ENCODE measurements at places on chromosomes 6 and 20. TPM values are rescaled to one million over a fixed set of nuclear protein-coding genes. Genes with fewer than 3 reads are reported as not detected.

The SGK2 gene
- 1.3 TPM for total RNA-seq

The SPO11 gene
- total RNA-seq = not detected

The EBF4 gene
- total RNA-seq = 5.5 TPM

The HMGN4 gene
- 92.5 TPM for total RNA-seq

The OR2H1 gene
- total RNA-seq = not detected

DNA sequence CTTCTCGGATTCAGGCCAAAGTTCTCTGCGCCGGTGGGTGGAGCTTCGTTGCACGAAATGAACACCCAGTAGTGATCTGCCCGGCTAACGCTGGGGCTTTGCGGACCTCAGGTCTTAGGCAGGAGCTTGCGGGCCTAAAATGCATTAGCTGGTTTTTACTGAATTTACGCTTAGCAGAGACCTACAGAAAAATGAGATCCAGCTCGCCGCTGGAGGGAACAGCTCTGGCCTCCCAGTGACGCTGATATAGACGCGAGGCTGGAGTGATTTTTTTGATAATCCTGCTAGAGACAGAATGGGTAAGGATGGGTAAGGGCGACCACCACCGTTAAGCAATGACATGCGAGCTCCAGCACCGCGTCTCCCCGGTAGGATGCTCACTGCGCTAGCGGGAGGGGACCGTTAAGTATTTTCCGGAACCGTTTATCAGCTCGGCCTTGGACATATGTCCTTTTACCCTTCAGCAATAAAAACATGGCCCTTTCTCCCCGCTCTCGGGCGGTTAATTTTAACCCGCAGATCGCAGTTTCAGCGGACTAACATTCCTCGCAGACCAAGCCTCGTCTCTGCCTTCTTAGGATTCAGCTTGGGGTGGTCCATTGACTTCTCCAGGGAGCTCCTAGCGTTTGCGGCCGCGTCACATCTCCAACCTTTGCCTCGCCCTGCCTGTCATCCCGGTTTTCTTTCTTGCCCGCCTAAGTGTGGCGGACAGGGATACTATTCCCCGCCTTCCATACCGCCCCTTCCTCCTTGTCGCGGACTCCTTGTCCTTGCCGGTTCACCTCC lies 109.3 kb downstream of the GPX5 start:
- no peaks in the 10 kb centered on the region for H3K36me3 ChIP-seq
- no peak for DNase-seq
- no peak overlapping the region for H3K27ac ChIP-seq
- no peak overlapping the region for H3K4me3 ChIP-seq
- H3K4me1 ChIP-seq = no peaks in the 10 kb centered on the region

DNA sequence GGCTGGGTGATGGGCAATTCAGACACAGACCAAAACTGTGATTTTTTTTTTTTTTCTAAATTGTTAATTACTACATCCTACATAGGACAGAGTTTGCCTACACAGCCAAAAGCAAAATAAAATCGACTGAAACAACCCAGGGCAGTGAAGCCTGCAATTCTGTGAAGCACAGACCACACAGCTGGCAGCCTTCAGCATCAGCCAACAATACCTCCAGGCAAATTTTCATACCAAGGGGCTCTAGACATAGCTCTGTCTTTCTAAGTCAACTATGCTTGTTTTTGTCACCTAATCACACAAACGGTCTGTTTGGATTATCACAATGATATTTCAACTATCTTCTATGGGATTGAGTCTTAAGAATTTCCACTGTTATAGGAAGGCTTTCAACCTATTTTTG lies 17.6 kb downstream of the RMND1 start:
- H3K36me3 ChIP-seq = peaks cover 4% of the 10 kb centered on the region
- H3K27ac ChIP-seq = no peak overlapping the region
- H3K4me3 ChIP-seq = no peak overlapping the region
- H3K27me3 ChIP-seq = no peaks in the 10 kb centered on the region

DNA sequence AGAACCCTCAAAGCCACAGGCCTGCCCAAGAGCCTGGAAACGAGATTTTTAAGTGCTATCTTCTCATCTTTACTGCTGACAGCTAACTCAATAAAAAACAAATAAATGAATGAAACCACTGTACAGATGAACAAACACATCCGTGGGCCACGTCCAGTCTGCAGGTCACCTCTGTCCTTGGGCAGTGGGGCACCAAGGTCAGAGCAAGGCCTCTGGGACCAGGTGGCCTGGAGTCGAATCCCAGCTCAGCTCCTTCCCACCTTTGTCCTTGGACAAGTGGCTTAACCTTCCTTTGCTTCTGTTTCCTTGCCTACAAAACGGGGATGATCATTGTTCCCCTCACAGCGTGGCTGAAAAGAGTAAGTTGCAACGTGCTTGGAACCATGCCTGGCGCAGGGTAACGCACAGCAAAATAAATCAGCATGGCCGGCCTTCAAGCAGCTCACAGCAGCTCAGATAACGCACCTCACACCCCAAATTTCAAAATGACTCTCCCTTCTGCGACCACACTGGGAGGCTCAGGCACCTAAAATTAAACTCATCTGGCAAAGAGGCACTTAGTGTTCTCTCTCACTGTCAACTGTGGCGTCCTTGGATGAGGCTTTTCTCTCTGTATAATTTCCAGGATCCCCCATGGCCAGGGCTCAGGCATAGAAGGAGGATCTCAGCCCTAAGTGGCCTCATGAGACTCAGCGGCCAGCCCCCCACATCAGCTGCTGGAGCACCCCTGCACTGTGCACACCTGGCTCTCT lies 35.7 kb downstream of the RRBP1 start:
- H3K27ac ChIP-seq = no peak overlapping the region
- H3K36me3 ChIP-seq = peaks cover 7% of the 10 kb centered on the region
- H3K27me3 ChIP-seq = no peaks in the 10 kb centered on the region

GRCh38 chr6:91743756-91744155 lies 1156.9 kb upstream of the MAP3K7 start:
- H3K36me3 ChIP-seq = no peaks in the 10 kb centered on the region
- H3K27ac ChIP-seq = no peak overlapping the region
- no peaks in the 10 kb centered on the region for H3K27me3 ChIP-seq
- DNase-seq = no peak

DNA sequence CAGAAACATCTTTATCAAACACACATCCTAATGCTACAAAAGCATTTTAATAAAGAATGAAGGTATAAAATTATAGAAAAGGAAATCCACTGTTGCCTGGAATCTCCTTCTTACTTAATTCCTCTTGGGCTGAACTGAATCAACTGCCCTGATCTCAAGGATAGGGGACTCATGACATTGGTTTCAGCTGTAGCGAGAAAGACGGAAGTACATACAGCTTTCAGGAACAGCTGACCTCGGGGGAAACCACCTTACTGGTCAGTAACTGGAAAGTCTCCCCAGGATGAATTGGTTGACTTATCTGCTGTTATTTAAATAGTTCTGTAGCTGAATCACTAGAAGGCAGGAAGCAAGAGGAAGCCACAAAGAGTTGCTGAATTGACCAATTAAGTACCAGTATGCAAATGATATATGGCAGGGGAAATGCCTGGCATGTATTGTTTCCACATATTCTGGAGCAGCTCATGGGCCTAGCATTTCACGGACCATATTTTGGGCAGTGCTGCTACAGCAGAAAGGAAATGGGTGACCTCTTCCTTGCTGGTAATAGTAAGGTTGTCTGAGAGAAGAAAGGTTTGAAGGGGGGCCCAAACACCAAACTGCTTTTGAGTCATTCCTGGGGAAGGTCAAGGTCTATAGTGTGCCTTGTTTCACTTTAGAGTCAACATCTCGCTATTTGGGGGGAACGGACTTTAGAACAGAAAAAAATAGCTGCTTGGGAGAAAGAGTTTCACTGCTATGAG lies 43.7 kb upstream of the MAP7 start:
- no peaks in the 10 kb centered on the region for H3K27me3 ChIP-seq
- H3K4me1 ChIP-seq = no peaks in the 10 kb centered on the region
- H3K4me3 ChIP-seq = no peak overlapping the region
- H3K27ac ChIP-seq = peak overlapping the region; percentile 43
- H3K36me3 ChIP-seq = peaks cover 58% of the 10 kb centered on the region
- DNase-seq = peak; percentile 13

- H3K27me3 ChIP-seq = no peaks in the 10 kb centered on the region
- H3K27ac ChIP-seq = no peak overlapping the region
- no peak for DNase-seq
- H3K36me3 ChIP-seq = peaks cover 12% of the 10 kb centered on the region
These were observed 1.4 kb upstream of the AAR2 start for GRCh38 chr20:36234771-36235320.

DNA sequence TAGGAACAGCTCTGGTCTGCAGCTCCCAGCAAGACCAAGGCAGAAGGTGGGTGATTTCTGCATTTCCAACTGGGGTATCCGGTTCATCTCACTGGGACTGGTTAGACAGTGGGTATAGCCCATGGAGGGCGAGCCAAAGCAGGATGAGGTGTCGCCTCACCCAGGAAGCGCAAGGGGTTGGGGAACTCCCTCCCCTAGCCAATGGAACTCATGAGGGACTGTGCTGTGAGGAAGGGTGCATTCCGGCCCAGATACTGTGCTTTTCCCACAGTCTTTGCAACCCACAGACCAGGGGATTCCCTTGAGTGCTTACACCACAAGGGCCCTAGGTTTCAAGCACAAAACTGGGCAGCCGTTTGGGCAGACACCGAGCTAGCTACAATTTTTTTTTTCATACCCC lies 21.8 kb downstream of the HDDC2 start:
- peaks cover 20% of the 10 kb centered on the region for H3K4me1 ChIP-seq
- H3K4me3 ChIP-seq = no peak overlapping the region
- H3K27me3 ChIP-seq = no peaks in the 10 kb centered on the region
- DNase-seq = no peak
- no peak overlapping the region for H3K27ac ChIP-seq
